ENCODE measurements at places on chromosomes 7 and 10.

DNA sequence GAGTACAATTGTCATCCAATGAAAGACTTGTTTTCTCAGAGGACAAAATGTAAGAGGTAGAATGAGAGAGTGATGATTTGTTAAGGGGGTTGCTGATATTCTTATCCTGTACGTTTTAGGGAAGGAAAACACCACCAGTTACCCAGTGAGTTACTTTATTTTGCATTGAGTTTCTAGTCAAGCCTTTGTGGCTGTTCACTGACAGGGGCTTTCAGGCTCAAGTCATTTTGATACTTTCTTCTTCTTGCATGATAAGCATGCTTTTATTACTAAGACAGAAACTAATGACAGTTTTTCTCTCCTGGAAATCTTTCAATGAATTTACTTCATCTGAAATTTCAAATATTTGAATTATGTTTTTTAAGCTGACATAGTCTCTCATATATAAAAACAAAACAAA is 710.2 kb upstream of the POM121L12 start:
- DNase-seq = no peak

- no peak for DNase-seq
Measured at GRCh38 chr7:29308424-29308823, 113.8 kb downstream of the CHN2 start.

GRCh38 chr7:4270268-4270667 is 411.8 kb upstream of the FOXK1 start:
- no peak for DNase-seq

GRCh38 chr7:150428671-150429451 is 21.6 kb upstream of the GIMAP8 start:
- no peak for DNase-seq

GRCh38 chr10:104908581-104908980 is 267.5 kb downstream of the SORCS3 start:
- DNase-seq = no peak
